Left kidney (tissue), 8 donors: ENCODE measurements at places on chromosomes 4 and X. TPM values are rescaled to one million over a fixed set of nuclear protein-coding genes. Genes with fewer than 3 reads are reported as not detected.

DNA sequence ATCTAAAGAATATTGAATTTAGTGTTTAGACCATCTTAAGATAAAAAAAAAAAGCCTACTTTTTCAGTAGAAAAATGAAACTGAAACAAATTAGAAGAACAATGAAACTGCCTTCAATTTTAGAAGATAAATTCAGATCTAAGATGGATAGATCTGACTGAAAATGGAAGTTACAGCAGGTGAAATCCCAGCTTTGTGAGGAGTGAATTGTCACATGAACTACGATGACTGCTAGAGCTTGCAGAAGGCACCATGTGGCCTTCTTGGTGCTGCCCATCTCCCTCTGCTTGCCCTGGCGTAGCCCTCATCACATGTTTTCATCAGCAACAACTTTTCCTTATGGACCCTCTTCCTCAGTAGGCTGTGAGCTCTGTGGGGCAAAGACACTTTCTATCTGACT, 51.4 kb upstream of the EMCN start:
- DNase-seq = no peak

DNA sequence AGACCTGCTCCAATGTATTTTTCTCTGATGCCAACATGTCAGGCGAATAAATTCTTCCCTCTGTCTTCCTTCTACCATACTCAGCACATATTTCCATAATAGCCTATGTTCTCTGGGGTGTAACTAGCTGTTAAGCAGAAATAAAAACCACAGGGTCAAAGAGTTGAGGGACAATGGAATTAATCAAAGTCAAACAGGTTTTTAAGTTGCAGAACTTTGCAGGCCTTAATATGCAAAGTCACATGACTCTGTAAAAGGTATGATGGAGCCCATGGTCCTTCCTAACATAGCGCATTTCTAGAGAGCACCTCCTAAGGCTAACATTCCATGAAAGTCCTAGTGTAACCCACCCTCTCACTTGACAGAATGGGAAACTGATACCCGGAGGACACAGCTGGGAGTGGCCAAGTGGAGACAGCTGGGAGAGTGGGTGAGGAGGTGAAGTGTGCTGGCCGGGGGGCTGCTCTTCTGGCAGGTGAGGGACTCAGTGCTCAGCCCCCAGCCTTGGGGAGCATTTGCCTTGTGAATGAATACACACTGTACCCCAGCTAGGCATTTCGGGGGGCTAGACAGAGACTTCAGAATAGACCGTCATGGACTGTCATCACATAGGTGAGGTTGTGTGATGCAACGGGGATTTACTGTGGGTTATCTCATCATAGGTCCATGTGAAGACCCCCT, 8.4 kb upstream of the SORCS2 start:
- DNase-seq = no peak

GRCh38 chr4:5885733-5886132, 7.2 kb downstream of the CRMP1 start:
- no peak for DNase-seq

The F9 gene
- not detected for polyA plus RNA-seq

GRCh38 chr4:168610911-168611530, 114.2 kb downstream of the PALLD start:
- DNase-seq = no peak

GRCh38 chr4:85823295-85823694, 348.3 kb downstream of the ARHGAP24 start:
- DNase-seq = no peak

GRCh38 chrX:85994797-85995196, 52.6 kb downstream of the CHM start:
- DNase-seq = no peak

DNA sequence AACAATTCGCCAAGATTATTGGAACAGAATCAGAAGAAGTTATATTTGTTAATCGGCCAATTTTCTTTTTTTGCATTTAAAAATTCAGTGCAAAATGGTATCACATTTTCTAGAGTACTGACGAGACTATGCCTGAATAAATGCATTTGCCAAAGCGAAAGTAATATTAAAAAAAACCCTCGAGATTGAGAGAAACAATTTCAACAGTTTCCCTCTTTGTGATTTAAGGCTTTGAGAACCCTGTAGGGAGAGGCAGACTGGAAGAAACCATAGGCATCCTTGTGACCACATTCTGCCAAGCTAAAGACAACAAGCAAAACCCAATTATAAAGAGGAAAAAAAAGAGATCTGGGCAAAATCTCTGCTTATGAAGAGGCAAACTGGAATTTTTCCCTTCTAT, 218.1 kb upstream of the GK2 start:
- DNase-seq = no peak

The KCNE5 gene
- polyA plus RNA-seq = 4.8 TPM

The XAGE1B gene
- not detected for polyA plus RNA-seq

- no peak for DNase-seq
Observed at GRCh38 chr4:52964011-52964410, 101.9 kb downstream of the RASL11B start.
